ENCODE measurements at places on chromosomes 2 and 18. TPM values are rescaled to one million over a fixed set of nuclear protein-coding genes. Genes with fewer than 3 reads are reported as not detected.

Gene IL36A
- total RNA-seq, result not detected

Gene RPIA
- 4.7 TPM for total RNA-seq

Gene CTNNA2
- not detected for total RNA-seq

Gene ABCG5
- total RNA-seq, result not detected

Gene CNDP1
- not detected for total RNA-seq

Gene GPR55
- not detected for total RNA-seq

Gene SERPINB4
- not detected for total RNA-seq

Gene PREPL
- total RNA-seq, result 65.2 TPM

Gene NGEF
- total RNA-seq, result 0.81 TPM

Gene AGXT
- not detected for total RNA-seq

Gene DUSP19
- total RNA-seq, result 5.7 TPM

Gene SETBP1
- total RNA-seq, result 50.2 TPM

GRCh38 chr18:49023271-49023937 is 72.6 kb upstream of the SMAD7 start:
- no peaks in the 10 kb centered on the region for H3K27me3 ChIP-seq
- H3K36me3 ChIP-seq, result no peaks in the 10 kb centered on the region
- no peak for DNase-seq

GRCh38 chr18:49619801-49620200 is 57.9 kb downstream of the LIPG start:
- no peak overlapping the region for H3K27ac ChIP-seq
- peaks cover 4% of the 10 kb centered on the region for H3K27me3 ChIP-seq
- H3K4me1 ChIP-seq, result no peaks in the 10 kb centered on the region
- no peak overlapping the region for H3K4me3 ChIP-seq
- H3K36me3 ChIP-seq, result no peaks in the 10 kb centered on the region

GRCh38 chr2:64021578-64021977 is 2.4 kb upstream of the VPS54 start:
- H3K36me3 ChIP-seq, result no peaks in the 10 kb centered on the region
- peaks cover 9% of the 10 kb centered on the region for H3K4me1 ChIP-seq
- H3K27ac ChIP-seq, result no peak overlapping the region
- no peaks in the 10 kb centered on the region for H3K27me3 ChIP-seq
- DNase-seq, result no peak
- no peak overlapping the region for H3K4me3 ChIP-seq

DNA sequence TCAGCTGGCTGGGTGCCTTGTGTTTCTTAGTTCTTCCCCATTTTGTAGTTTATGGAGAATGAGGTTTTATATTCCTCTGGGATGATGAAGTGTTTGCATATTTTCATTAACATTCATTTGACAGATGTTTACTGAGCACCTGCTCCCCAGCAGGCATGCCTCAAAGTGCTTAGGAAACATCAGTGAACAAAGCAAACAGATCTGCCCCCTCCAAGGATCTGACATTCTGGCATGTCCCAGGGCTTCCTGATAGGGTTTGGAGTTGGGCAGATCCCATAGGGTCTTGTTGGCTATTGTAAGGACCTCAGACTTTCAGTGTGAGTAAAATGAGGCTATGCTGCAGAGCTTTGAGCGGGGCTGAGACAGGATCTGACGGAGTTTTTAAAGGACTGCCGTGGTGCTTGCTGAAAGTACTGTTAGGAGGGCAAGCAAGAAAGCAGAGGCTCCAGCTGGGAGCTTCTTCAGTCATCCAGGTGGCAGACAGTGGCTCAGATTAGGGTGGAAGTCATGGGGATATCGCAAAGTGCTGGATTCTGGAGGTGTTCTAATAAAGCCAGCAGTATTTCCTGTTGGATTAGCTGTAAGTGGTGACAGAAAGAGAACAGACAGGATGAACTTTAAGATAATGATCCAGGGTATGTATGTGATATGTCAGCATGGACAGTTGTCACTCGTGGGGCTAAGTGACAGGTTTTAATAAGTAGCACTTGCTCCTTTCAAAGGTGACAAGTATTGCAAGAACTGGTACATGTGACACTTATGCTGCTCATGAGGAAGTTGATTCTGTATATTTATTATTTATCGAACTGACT is 11.3 kb upstream of the IAH1 start:
- DNase-seq, result no peak
- H3K4me1 ChIP-seq, result no peaks in the 10 kb centered on the region
- no peak overlapping the region for H3K4me3 ChIP-seq
- H3K36me3 ChIP-seq, result peaks cover 11% of the 10 kb centered on the region
- no peak overlapping the region for H3K27ac ChIP-seq

DNA sequence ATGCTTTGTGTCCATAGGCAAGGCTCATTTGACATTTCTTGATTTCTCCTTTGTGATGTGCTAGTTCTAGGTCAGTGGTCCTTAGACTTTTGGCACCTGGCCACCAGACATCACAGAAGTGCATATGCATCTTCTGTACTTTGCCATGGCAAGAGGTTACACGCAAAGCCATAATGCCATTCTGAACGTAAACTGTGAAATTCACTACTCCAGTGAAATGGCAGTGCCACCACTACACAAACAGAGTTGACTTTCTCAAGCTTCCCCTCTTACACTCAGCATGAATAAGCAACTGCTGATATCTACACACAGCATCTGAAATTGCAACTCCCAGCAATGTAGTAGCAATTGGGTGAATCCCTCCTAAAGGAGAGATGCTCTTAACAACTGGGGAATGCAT is 729.3 kb downstream of the DPP10 start:
- no peak for DNase-seq
- no peaks in the 10 kb centered on the region for H3K4me1 ChIP-seq
- no peak overlapping the region for H3K4me3 ChIP-seq
- H3K27me3 ChIP-seq, result no peaks in the 10 kb centered on the region

- H3K27me3 ChIP-seq, result no peaks in the 10 kb centered on the region
- H3K4me1 ChIP-seq, result no peaks in the 10 kb centered on the region
- no peak overlapping the region for H3K4me3 ChIP-seq
- H3K36me3 ChIP-seq, result no peaks in the 10 kb centered on the region
- no peak overlapping the region for H3K27ac ChIP-seq
These were observed 404.7 kb upstream of the FAM98A start for GRCh38 chr2:34003795-34004194.

DNA sequence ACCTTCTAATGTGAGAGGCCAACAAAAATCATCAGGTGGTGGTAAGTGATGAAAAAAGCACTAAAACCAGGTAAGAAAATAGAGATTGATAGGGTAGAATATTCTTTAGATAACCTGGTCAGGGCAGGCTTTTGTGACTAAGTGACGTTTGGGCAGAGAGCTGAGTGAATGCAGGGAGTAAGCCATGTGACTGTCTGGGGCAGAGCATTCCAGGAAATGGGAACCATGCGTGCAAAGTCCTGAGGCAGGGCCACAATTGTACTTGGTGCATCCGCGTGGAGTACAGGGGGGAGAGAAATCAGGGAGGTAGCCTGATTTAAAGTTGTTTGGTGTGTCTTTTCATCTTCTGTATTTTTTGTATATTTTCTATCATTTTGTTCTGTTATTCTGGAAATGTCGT is 102.5 kb downstream of the LYPD6B start:
- H3K27ac ChIP-seq, result no peak overlapping the region
- no peaks in the 10 kb centered on the region for H3K4me1 ChIP-seq
- H3K36me3 ChIP-seq, result no peaks in the 10 kb centered on the region
- no peak for DNase-seq

DNA sequence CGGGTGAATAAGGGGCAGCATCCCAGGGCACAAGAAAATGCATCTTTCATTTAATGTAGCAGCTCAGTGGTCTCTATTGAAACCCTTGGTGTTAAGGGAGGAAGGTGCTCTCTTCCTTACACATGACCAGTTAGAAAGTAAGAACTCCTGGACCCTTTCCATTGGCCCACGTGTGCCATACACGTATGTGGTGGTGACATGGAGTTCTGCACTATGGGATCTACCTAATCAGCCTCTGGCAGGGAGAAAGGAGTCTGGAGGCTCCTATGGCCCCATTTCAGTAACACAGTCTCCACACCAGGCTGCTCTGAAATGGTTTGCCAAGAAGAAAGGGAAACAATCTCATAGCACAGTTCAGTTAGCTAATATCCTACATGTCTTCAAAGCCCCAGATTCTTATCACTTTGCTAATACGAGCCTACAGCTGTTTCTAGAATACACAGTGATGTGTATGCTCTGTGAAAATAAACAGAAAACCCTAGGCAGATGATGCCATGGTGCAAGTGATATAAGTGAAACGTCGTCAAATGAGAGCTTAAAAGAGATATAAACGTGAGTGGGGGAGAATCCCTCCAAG is 7.0 kb downstream of the EFEMP1 start:
- no peak for DNase-seq
- H3K4me3 ChIP-seq, result peak overlapping the region; percentile 54
- peaks cover 91% of the 10 kb centered on the region for H3K4me1 ChIP-seq
- peaks cover 8% of the 10 kb centered on the region for H3K36me3 ChIP-seq
- H3K27ac ChIP-seq, result peak overlapping the region; percentile 32

- no peaks in the 10 kb centered on the region for H3K27me3 ChIP-seq
- H3K4me1 ChIP-seq, result peaks cover 16% of the 10 kb centered on the region
- no peak overlapping the region for H3K4me3 ChIP-seq
- no peaks in the 10 kb centered on the region for H3K36me3 ChIP-seq
These were observed 12.8 kb downstream of the B3GNT2 start for GRCh38 chr2:62208758-62209114.

DNA sequence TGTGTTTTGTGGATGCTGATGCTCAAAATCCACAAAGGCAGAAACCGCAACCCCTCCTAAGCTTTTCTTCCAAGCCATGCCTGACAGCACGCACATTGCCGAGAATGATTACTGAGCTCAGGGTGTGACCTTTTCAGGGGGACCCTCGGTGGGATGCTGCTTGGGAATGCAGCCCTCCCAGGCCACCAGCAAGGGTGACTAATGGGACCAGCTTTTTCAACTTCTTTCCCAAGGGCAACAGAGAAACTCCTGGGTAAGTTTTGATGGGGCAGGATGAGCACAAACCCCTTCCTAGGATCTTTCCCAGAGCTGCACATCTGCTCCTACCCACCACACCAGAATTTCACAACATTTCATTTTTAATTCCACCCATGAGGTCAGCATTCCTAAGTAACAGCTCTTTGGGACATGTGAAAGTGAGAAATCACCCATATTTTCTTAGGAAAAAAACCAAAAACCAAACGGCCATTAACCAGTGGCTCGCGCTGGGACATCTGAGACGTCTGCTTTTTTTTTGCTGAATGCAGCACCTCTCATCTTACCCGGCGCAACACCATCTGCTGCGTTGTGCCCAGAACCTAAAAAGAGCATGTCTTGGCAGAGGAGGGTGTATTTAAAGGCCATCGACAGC is 119.0 kb downstream of the ARL4C start:
- no peaks in the 10 kb centered on the region for H3K4me1 ChIP-seq
- H3K36me3 ChIP-seq, result no peaks in the 10 kb centered on the region
- no peak overlapping the region for H3K27ac ChIP-seq
- DNase-seq, result no peak

- no peak overlapping the region for H3K4me3 ChIP-seq
- H3K4me1 ChIP-seq, result no peaks in the 10 kb centered on the region
- DNase-seq, result no peak
- no peaks in the 10 kb centered on the region for H3K36me3 ChIP-seq
These were observed 1225.3 kb downstream of the SUCLG1 start for GRCh38 chr2:83233781-83234180.

DNA sequence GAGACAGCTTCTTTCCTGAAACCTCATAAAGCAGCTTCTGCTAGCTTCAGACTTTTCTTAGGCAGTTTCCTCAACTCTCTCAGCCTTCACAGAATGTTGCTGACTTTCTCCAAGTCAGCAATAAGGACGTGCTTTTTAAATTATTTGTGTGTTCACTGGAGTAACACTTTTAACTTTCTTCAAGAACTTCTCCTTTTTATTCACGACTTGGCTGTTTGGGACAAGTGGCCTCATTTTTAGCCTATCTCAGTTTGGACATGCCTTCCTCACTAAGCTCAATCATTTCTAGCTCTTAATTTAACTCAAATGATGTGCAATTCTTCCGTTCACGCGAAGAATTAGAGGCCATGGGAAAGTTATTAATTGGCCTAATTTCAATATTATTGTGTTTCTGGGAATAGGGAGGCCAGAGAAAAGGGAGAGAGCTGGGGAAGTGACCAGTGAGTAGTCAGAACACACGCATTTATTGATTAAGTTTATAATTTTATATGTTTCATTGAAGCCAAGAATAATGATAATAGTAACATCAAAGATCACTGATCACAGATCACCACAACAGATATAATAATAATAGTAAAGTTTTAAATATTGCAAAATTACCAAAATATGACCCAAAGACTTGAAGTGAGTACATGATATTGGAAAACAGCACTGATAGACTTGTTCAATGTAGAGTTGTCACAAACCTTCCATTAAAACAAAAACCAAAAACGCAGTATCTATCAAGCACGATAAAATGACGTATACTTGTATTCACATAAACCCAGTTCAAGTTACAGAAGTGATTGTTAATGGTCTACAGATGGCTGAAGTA is 4.8 kb downstream of the REG1A start:
- no peaks in the 10 kb centered on the region for H3K4me1 ChIP-seq
- DNase-seq, result no peak
- no peaks in the 10 kb centered on the region for H3K36me3 ChIP-seq
- H3K27ac ChIP-seq, result no peak overlapping the region
- H3K27me3 ChIP-seq, result no peaks in the 10 kb centered on the region

DNA sequence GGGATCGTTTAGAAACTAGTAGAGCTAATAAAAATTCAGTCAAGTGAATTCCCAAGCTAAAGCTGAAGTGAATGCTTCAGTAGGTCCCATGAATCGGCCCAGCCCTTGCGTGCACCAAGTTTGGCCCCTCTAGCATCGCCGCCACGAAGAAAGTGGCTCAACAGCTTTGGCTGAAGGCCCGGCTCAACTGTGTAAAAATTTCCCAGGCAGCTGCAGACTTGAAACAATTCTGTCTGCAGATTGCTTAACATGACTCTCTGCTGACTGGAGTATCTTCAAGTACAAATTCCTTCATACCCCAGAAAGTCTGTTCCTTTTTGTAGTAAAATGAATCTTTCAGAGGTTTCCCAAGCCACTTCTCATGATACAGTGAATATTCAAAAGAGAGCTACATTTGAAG is 32.7 kb downstream of the ALMS1 start:
- peaks cover 10% of the 10 kb centered on the region for H3K4me1 ChIP-seq
- DNase-seq, result peak; percentile 7
- no peaks in the 10 kb centered on the region for H3K27me3 ChIP-seq
- H3K27ac ChIP-seq, result peak overlapping the region; percentile 37
- no peaks in the 10 kb centered on the region for H3K36me3 ChIP-seq

- no peaks in the 10 kb centered on the region for H3K27me3 ChIP-seq
- H3K27ac ChIP-seq, result no peak overlapping the region
- DNase-seq, result no peak
- no peak overlapping the region for H3K4me3 ChIP-seq
- H3K4me1 ChIP-seq, result no peaks in the 10 kb centered on the region
These were observed 9.5 kb upstream of the TANK start for GRCh38 chr2:161150704-161151103.

DNA sequence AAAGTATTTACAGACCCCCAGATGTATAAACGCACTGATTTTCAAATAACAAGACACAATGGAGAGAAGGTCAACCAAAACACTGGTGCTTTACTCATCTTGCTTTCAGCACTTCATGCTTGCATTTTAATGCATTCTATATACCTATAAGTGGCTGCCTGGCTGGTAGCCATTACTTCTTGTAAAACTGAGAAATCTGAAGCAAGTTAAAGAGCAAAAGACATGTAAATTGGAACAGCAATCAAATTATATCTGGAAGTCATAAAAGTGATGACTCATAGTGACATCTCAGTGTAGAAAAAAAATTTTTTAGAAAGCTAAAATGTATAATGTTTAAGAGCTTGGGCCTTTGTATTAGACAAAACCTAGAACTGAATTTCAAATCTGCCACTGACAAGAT is 106.2 kb downstream of the CCDC141 start:
- no peaks in the 10 kb centered on the region for H3K4me1 ChIP-seq
- no peaks in the 10 kb centered on the region for H3K27me3 ChIP-seq
- no peak overlapping the region for H3K4me3 ChIP-seq
- H3K36me3 ChIP-seq, result no peaks in the 10 kb centered on the region

GRCh38 chr2:106130251-106130998 is 63.7 kb downstream of the UXS1 start:
- H3K27me3 ChIP-seq, result no peaks in the 10 kb centered on the region
- DNase-seq, result no peak
- no peak overlapping the region for H3K27ac ChIP-seq
- no peaks in the 10 kb centered on the region for H3K4me1 ChIP-seq
- no peaks in the 10 kb centered on the region for H3K36me3 ChIP-seq
- H3K4me3 ChIP-seq, result no peak overlapping the region

Data from thoracic aorta (tissue), 2 donors.